ENCODE measurements at places on chromosomes 7 and 10.
A peak's percentile ranks its signal among the peaks of the same experiment; 100 is the strongest.

GRCh38 chr7:107079212-107079940 is 34.9 kb downstream of the PRKAR2B start:
- no peak for DNase-seq
- no peaks in the 10 kb centered on the region for H3K27me3 ChIP-seq
- no peaks in the 10 kb centered on the region for H3K4me1 ChIP-seq
- no peaks in the 10 kb centered on the region for H3K36me3 ChIP-seq

DNA sequence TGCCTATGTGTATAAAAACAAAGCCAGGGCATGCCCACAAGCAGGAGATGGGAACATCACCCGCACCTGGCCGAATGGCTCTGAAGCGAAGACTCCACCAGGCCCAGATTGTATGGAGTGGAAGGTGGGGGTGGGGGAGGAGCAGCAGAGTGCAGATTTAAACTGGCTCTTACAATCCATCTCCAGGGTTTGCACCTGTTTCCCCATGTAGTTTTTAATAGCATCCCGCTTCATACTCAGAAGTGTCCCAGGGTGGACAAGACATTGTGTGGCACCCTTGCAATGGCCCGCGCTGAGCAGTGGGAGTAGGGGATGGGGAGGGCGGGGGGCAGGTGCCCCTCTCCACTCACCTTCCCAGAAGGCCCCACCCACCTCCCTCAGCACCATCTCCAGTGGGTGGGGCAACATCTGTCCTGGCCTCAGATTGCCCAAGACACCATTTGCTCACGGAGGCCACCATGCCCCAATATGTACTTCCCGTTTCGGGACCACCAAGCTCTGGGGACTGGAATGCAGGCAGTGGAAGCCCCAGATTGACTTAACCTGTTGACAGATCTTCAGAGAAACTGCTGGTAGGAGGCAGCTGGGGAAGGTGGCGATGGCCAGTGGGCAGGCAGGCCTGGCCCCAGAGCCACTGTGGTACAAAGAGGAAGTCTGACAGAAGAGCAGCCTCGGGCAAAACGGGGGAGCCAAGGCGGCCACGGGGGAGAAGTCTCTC is 23.0 kb downstream of the VSIR start:
- DNase-seq, result no peak
- peak overlapping the region; percentile 93 for H3K27ac ChIP-seq
- H3K4me3 ChIP-seq, result peak overlapping the region; percentile 76
- peaks cover 98% of the 10 kb centered on the region for H3K4me1 ChIP-seq
- no peaks in the 10 kb centered on the region for H3K27me3 ChIP-seq

- H3K27me3 ChIP-seq, result peaks cover 36% of the 10 kb centered on the region
- no peaks in the 10 kb centered on the region for H3K4me1 ChIP-seq
- H3K36me3 ChIP-seq, result no peaks in the 10 kb centered on the region
These were observed 112.2 kb downstream of the MYL10 start for GRCh38 chr7:101516851-101517250.

DNA sequence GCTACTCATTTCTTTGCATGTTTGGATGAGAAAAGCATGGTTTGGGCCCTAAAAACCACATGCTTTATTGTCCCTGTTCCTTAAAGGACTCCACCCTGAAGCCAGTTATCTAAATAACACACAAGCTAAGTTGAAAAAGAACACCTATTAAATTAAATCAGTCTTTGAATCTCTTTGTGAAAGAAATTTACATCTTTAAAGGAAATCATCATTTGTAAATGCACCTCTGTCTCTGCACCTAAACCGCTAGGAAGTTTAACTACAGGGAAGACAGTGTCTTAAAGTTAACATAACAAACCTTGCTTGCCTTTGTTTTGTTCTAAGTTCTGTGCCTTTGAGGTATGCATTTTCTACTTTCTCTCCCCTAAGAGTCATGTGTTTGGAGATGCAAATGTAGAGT is 52.6 kb downstream of the HTR7 start:
- no peak overlapping the region for H3K27ac ChIP-seq
- peaks cover 13% of the 10 kb centered on the region for H3K27me3 ChIP-seq
- H3K4me1 ChIP-seq, result no peaks in the 10 kb centered on the region
- H3K4me3 ChIP-seq, result no peak overlapping the region
- no peak for DNase-seq
- H3K36me3 ChIP-seq, result no peaks in the 10 kb centered on the region

DNA sequence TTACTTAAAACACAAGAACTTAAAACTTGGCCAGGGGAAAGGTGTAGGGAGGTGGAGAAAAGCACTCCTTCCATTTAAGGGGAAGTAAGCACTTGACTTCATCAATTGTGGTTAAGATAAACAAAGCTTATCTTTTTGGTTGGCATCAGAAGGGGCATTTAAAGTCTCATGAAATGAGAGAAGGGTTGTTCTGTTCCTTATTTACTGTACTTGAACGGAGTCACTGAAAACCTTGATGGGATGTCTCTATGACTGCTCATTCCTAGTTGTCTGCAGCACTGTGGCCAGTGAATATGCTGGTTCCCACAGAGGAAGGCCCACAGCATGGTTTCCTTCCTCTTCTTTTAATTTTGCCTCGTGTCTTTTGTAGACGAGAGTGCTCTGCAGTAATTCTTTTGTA is 229.3 kb downstream of the AUTS2 start:
- H3K4me3 ChIP-seq, result peak overlapping the region; percentile 92
- DNase-seq, result peak; percentile 45
- peaks cover 49% of the 10 kb centered on the region for H3K4me1 ChIP-seq
